ENCODE measurements at places on chromosomes 4 and X.

GRCh38 chrX:129495900-129496299 lies 27.4 kb downstream of the SMARCA1 start:
- no peak for DNase-seq

GRCh38 chr4:86685401-86685800 lies 91.3 kb downstream of the PTPN13 start:
- no peak for DNase-seq

DNA sequence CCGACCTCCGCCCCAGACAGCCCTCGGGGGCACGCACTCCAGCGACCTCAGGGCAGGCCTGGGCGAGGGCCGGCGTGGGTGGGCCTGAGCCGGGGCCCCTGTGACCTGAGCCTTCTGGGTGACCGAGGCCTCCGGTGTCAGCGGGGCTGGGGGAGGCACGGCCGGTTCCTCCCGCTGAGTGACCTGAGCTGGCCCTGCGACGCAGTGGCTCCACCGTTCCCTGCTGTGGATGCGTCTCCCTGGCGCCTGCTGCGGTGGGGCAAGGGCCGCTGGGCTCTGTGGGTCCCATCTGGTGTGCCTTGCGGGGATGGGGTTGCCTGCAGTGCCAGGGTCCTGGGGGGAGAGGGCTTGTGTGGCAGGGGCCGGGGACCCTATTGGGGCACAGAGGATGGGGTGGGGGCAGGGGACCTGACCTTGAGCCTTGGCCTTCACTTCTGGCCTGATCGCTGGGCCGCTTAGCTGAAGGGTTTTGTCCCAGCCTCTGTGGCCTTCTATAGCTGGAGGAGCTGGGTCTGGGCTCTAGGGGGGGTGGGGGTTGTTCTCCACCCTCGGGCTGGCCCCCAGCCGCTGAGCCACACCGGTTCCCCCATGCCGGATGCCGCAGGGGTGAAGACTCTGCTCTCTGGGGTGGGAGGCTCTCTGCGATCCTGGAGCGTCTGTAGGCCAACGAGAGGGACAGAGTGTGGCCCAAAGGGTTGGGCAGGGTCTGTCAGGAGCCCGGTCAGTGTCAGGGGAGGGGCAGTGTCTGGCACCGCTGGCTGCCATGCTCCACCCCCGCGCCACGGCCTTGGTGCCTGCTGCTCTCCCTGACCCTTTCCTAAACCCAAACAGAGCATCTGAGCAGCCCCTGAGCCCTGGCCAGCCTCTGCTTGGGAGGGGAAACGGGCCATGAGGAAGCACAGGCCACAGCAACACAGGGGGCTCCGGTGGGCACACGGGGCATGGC lies 2.3 kb downstream of the NAT8L start:
- no peak for DNase-seq

DNA sequence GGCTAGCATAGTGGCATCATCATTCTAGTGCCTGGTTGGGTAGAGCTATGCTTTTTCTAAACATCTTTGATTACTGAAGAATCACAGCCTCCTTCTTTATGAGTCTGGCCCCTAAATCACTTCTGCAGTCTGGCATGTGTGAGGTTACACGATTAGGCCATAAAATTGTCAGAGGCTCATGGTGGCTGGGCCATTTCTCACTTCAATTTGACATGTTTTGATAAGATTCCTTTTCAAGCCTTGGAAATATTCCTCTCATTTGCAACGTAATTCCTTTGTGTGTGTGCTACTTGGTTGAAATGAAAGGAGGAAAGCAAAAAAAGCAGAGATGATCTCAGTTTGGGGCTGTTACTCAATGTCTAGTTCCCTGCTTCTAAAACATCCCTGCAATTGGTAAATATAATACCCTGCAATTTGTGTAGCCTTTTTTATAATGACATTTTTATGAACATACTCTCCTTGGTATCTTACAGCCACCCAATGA lies 6.2 kb downstream of the CCKAR start:
- no peak for DNase-seq

GRCh38 chr4:64882311-64883086 lies 473.2 kb upstream of the TECRL start:
- no peak for DNase-seq

DNA sequence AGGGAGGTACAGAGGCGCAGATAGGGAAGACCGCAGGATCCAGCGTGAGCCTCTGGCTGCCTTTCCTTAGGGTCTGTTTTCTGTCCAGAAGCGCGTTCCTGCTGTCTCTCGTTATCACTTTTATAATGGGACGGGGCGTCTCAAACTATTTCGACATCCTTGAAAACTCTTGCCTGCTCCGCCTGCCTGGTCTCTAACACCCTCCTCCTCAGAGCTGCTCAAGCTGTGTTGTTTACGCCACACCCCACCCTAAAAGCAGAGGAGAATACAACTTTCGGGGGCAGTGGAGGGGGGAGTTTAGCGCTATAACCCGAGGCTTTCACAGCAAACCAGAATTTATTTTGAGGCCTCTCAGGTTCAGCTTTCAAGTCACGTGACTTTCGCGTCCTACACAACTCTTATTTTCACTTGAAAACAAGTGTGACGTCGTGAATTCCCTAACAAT lies 646 bp upstream of the FAM3A start:
- no peak for DNase-seq

- DNase-seq: no peak
Observed at GRCh38 chrX:41313419-41313818, 20.5 kb upstream of the DDX3X start.

- no peak for DNase-seq
Observed at GRCh38 chr4:33494150-33494549, 2750.2 kb downstream of the ARAP2 start.

- no peak for DNase-seq
Observed at GRCh38 chr4:113718252-113718651, 43.3 kb downstream of the CAMK2D start.
